Gastrocnemius medialis (tissue), 4 donors: ENCODE measurements at places on chromosomes 7 and 10.

DNA sequence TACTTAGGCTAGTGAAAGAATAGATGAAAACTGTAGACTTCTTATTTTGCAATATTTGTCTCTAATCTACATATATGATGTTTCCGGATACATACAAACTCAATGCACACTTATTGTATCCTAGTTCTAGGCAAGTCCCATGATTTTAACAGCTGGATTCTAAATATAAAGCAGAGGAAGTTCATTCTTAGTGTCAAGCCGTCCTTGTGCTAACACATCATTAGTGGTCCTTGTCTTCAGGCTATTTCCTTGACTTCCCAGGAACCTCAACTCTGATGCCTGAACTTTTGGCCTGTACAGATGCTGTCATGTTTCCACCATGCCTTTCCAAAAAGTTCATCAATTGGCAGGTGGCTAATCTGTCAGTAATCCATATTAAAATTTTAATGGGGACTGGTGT, 301.9 kb upstream of the DGKB start:
- no peak for DNase-seq

GRCh38 chr7:58316-58715, 134.1 kb upstream of the FAM20C start:
- no peak for DNase-seq

- no peak for DNase-seq
These were observed 47.2 kb upstream of the SFTPD start for GRCh38 chr10:79995979-79996634.

GRCh38 chr10:24292304-24293293, 83.7 kb downstream of the KIAA1217 start:
- peak; percentile 76 for DNase-seq

DNA sequence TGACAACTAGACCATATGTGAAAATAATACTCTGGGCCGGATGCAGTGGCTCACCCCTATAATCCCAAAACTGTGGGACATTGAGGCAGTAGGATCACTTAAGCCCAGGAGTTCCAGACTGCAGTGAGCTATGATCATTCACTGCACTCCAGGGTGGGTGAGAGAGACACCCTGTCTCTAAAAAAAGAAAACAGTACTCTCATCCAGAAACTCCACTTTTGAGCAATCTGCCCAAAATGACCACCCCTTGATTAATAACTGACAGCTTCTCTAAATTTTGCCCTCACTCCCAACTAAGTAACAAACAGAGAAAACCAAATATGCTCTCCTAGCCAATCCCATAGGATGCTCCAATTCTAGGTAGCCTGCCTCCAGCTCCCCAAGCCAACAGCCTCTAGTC, 62.5 kb upstream of the AKR1E2 start:
- DNase-seq = no peak

DNA sequence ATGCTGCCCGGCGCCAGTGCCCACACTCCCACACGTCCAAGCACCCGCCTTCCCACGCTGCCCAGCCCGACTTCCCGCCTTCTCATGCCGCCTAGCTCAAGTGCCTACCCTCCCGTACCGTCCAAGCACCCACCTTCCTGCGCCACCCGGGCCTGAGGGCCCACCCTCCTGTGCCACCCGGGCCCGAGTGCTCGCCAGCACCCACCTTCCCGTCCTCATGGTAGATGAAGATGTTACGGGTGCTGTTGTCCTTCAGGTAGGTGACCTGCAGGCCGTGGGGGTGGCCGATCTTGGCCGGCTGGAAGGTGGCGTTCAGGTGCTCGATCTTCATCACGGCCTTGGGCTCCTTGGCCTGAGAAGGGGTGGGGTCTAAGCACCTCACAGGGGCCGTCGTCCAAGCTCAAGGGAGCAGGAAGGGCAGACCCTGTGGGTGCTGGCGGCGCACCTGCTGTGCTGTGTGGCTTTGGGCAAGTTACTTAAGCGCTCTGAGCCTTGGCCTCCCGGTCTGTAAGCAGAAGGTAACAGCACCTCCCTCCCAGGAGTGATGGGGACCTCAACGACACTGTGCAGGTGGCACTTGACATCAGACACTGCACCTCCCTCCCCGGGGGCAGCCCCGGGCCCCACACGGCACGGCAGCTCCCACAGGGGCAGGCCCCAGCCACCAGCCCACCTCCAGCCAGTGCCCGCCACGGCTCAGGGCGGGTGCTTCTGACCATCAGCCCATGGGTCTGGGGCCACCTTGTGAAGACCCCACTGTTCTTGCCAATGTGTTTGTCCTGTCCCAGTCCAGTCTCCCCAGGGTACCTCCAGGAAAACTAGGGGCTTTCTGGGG, 27.8 kb downstream of the GET4 start:
- no peak for DNase-seq

- no peak for DNase-seq
These were observed 9.1 kb downstream of the MDFIC start for GRCh38 chr7:114930829-114931655.

DNA sequence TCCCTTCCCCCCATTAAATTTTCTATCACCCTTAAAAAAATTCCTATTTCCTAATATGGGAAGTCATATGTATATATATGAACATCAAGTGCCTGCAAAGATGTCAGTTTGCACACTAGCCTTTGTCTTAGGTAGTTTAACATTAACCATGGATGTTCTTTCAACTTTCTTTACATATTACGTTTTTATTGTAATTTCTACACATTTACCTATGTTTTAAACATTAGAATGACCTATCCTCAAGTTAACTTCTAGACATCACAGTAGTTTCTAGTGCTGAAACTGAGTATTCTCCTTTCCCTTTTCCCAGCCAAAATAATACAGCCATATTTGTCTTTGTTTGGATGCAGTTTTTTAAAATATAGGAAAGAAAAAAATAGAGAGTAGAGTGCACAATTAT, 5.8 kb downstream of the DLX6 start:
- DNase-seq = no peak

DNA sequence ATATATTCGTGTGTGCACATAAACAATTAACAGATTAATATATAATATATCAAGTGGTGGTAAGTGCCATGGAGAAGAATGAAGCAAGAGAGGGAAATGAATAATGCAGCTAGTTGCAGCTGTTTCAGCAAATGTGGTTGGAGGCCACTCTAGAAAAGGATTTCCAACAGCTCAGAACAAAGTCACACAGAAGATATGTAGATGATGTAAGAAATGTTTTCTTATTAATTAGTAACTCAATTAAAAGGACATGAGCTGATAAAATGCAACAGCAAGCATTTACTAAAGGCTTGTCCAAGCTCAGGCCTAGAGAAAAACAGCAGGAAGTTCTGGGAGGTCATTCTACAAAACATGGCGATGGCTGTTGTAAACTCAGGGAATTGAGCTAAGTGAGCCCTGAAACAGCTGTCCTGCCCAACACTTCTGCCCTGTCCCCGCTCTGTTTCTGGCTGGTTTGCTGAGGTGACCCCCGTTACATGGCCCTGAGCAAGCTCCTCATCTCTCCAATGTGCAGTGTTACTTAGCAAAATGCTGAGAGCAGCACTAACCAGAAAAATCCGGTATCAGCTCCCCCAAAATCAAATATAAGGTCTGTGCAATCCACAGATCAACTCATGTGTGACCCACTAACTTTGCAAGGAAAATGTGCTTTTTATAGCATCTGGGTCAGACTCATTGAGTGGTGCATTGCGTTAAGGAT, 23.4 kb upstream of the C10orf67 start:
- DNase-seq = no peak

- DNase-seq = no peak
These were observed 53.7 kb downstream of the CACNA2D1 start for GRCh38 chr7:82389876-82390275.

- no peak for DNase-seq
These were observed 21.5 kb downstream of the PAX2 start for GRCh38 chr10:100766693-100767421.

DNA sequence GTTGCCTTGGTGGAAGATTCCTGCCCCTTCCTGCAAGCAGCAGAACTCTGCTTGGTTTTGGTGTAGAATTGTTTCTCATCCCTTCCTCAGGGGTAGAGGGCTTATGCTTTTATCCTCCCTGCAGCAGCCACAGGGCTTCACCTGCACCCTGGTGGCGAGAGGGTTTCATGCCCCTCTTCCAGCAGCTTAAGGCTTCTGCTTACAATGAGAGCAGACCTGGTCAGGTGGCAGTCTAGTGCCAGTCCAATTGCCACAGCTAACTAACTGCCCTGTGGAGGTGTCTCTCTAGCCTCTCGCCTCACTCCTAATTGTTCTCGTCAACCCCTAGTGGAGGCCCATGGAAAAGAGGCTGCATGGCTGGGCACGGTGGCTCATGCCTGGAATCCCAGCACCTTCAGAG, 19.3 kb downstream of the ACBD7 start:
- no peak for DNase-seq

GRCh38 chr7:11858026-11858425, 26.0 kb upstream of the THSD7A start:
- no peak for DNase-seq

DNA sequence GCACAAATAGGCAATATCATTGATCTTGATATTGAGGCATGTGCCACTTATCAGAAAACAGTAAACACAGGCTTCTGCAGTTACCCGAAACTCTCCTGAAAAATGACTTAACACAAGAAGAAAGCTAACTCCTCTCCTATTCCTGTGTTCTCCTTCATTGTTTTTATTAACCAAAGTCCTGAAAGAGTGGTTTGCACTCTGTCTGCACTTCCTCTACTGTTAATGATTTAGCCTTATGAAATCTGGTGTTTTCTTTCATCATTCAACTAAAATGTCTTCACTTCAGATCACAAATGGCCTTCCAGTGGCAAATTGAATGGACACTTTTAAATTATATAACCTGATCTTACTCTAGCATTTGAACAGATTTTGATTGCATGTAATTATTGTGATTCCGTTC, 630.6 kb upstream of the PHF14 start:
- DNase-seq = no peak

GRCh38 chr7:140214075-140214684, 37.4 kb upstream of the KDM7A start:
- DNase-seq = no peak

GRCh38 chr10:66931340-66931948, 5.6 kb downstream of the LRRTM3 start:
- DNase-seq = no peak

DNA sequence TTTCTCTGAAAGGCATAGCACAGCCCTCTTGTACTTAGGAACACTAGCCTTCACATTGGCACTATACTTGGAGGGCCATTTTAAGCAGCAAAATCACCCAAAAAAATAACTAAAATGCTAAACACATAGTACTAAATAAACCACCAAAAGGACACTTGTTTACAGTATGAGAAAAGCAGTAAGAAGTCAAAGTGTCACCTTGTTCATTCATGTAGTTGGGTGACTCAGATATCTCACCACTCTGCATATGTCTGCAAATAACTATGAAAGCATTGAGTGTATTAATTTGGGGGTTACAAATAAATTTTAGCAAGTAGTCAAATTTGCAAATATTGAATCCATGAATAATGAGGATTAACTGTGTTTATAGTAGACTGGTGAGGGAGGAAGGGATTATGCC, 107.6 kb downstream of the ELAPOR2 start:
- no peak for DNase-seq

- no peak for DNase-seq
These were observed 28.0 kb downstream of the DNAJC1 start for GRCh38 chr10:21975378-21975990.

DNA sequence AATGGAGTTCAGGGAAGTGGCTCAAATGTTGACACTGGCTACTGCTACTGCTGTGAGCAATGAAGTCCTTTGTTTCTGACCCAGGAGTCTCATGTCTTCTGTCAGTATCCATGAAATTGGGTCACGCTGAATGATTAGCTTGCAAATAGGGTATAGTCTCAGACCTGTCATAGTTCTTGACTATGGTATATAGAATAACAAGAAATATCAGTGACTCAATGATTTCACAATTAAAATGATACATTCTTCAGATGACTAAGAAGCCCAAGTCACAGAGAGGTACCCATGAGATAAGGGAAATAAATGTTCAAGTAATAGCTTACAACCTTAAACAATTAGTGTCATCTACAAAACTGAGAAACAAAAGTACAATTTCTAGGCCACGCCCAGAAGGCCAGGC, 89.3 kb downstream of the LYZL2 start:
- no peak for DNase-seq

DNA sequence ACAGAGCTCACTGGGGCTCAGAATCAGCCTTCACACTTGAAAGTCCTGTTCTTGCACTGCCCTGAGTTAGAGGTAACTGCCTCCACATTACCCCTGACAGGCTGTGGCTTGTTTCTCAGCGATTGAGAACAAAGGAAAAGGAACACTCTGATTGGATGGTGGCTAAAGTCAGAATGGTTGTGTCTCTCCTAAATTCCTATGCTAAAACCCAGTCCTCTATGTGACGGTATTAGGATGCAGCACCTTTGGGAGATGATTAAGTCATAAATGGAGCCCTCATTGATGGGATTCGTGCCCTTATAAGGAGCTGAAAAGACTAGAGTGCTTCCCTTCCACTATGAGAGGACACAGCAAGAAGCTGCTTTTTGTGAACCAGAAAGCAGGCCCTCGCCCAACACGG, 38.9 kb upstream of the DGKI start:
- DNase-seq = no peak

GRCh38 chr10:69101451-69102095, 13.7 kb downstream of the SRGN start:
- no peak for DNase-seq

DNA sequence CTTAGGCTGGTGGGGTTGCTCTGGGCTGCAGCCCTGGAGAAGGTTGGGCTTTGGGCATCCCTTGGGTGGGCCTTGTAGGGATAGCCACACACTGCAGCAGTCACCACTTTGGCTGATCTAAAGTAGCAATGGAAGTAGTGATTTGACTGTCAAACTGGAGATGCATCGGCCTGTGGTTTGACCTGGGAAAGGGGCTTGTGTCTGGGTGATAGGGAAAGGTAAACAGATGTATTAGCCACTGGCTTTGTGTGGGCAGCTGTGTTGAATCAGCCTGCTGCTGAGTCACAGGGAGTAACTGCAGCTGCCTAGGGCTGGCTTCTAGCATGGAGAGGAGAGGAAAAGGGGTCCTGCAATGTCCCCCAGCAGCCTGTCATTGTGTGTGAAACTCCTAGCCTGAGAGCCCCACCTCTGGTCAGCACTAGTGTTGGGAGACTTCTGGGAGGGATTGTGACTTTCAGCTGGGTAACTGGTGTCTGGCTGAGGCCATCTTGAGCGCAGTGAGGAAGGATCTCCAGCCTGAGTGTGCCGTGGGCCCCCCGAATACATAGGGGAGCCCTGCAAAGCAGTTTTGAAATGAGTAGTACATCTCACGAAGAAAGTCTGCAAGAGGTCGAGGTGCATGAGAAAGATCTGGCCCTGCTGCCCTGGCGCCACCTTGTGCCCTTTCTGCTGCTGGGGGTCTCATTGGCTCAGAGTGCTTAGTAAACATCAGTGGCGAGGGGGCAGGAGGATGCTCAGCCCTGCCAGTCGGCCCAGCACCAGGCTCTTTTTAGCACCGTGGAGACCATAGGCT, 117.3 kb downstream of the FANK1 start:
- DNase-seq = no peak

GRCh38 chr7:98249106-98249505, 2.9 kb downstream of the TECPR1 start:
- DNase-seq = no peak

GRCh38 chr10:116587878-116588591, 2.7 kb upstream of the PNLIPRP1 start:
- DNase-seq = no peak

GRCh38 chr7:149662591-149663095, 110.7 kb downstream of the ZNF467 start:
- peak; percentile 45 for DNase-seq

GRCh38 chr10:50369931-50370330, 118.6 kb upstream of the ASAH2 start:
- DNase-seq = no peak

- DNase-seq = no peak
These were observed 8.1 kb downstream of the SCART1 start for GRCh38 chr10:133461841-133462240.
